ENCODE measurements at places on chromosomes 3 and 15.

- H3K4me3 ChIP-seq, result no peak overlapping the region
- no peaks in the 10 kb centered on the region for H3K27me3 ChIP-seq
- H3K36me3 ChIP-seq, result peaks cover 7% of the 10 kb centered on the region
Measured at GRCh38 chr3:66342717-66343356, 122.0 kb downstream of the SLC25A26 start.

DNA sequence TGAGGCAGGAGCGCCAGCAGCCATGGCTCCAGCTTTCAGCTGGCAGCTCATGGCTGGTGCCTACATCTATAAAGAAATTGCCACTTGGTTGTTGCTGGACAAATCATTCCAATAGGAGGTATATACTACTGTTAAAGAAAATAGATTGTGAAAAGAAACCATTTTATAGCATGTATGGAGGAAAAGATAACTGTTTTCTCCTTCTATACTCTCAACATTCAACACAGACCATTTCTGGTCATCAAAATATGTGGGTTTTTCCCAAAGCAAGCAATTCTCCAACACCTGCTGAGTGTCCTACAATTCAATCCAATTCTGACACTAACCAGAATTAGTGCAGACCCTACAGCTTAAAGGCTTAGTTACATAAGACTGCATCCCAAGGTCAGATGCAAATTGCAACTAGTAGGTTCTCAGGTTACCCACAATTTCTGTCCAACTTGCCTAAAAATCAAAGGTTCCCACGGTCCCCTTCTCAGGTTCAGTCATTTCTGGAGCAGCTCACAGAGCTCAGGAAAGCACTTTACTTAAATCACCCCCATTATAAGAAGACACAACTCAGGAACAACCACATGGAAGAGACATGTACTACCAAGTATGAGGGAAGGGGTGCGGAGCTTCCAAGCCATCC is 42.4 kb upstream of the STRIT1 start:
- no peak overlapping the region for H3K27ac ChIP-seq
- H3K4me1 ChIP-seq, result peaks cover 41% of the 10 kb centered on the region
- no peak for DNase-seq
- H3K36me3 ChIP-seq, result no peaks in the 10 kb centered on the region
- no peak overlapping the region for H3K4me3 ChIP-seq

DNA sequence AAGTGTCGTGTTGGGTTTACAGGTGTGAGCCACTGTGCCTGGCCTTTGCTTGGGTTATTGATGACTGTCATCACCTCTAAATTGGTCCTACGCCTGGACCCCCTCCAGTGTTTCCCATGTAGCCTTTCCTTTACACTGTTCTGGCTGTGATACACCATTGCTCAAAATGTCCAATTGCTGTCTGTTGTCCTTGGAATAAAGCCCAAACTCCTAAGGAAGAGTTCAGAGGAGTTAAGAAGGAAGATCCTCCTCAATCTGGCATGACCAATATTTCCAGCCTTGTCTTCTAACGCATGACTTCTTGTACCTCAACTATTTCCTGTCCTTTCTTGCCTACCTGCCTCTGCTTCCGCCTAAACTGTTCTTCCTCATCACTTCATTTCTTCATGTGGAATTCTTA is 113.1 kb downstream of the POLR2M start:
- H3K27ac ChIP-seq, result no peak overlapping the region
- H3K4me3 ChIP-seq, result no peak overlapping the region
- no peaks in the 10 kb centered on the region for H3K36me3 ChIP-seq
- no peak for DNase-seq
- peaks cover 15% of the 10 kb centered on the region for H3K27me3 ChIP-seq
- H3K4me1 ChIP-seq, result no peaks in the 10 kb centered on the region

DNA sequence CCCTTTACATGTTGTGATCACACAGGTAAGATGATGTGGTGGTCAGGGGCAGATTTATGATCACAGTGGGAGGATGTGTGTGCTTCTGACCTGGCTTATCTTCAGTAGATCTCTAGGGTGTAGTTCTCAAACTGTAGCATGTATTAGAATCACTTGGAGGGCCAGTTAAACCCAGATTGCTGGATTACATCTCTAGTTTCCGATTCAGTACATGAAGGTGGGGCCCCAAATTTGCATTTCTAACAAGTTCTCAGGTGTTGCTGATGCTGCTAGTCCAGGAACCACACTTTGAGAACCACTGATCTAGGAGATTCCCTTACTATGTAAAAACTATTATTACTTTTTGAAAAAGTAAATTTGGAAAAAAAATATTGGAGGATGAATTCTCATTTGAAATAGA is 199.3 kb upstream of the GOLIM4 start:
- no peak overlapping the region for H3K27ac ChIP-seq
- H3K27me3 ChIP-seq, result no peaks in the 10 kb centered on the region
- DNase-seq, result no peak
- no peak overlapping the region for H3K4me3 ChIP-seq
- no peaks in the 10 kb centered on the region for H3K36me3 ChIP-seq
- no peaks in the 10 kb centered on the region for H3K4me1 ChIP-seq

DNA sequence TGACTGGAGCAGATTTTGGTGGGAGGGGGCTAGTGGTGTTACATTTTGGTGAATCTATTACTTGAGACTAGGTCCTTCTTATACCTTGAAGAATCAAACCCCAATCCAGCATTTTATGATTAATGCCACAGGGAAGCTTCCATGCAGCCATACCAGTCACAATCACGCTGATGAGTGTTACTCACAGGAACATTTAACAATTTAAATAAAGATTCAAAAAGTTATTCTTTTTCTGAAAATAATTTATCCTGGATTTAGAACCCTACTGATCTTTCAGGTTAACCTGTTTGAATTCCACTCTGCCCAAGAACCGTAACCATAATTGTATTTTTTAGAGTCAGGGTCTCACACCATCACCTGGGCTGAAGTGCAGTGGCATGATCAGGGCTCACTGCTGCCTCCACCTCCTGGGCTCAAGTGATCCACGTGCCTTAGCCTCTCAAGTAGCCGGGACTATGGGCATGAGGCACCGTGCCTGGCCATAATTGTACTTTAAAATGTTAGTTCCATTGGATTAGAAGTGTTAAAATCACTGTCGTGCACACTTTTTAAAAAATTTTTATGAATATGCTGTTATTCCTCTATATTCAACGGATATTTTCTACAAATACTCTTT is 929 bp upstream of the MTMR10 start:
- H3K27ac ChIP-seq, result peak overlapping the region; percentile 79
- DNase-seq, result no peak
- H3K4me3 ChIP-seq, result peak overlapping the region; percentile 80
- H3K4me1 ChIP-seq, result peaks cover 24% of the 10 kb centered on the region
